ENCODE measurements at places on chromosomes 1 and 21.

- no peak for DNase-seq
- H3K36me3 ChIP-seq, result no peaks in the 10 kb centered on the region
- H3K4me3 ChIP-seq, result no peak overlapping the region
- peaks cover 15% of the 10 kb centered on the region for H3K4me1 ChIP-seq
Observed at GRCh38 chr1:117571496-117571895, 34.4 kb upstream of the TENT5C start.

DNA sequence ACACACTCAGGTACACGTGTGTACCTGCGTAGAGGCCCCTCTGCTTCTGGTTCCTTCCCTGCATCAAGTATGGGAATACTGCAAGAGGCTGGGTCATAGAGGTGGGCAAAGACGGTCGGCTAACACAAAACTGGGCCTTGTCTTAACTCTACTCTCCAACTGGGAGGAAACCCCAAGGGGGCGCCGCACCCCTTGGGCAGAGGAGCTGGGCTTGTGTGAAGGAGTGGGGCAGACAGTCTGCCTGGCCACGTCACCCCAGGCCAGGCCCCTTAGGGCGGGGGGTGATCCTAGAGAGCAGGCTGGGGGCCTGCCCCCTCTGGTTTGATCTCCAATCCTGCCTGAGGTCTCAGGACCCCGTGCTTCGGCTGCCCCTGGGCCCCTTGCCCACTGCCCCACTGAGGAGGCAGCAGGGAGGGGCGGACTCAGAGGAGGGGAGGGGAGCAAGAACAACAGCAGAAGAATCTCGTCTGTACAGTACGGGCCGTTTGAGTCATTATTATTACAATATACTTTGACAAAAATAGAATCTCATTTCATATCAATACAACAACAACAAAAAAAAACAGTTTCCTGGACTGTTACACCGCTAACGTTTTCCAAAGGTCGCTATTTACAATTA is 34.7 kb downstream of the MEF2D start:
- H3K36me3 ChIP-seq, result peaks cover 5% of the 10 kb centered on the region
- H3K4me3 ChIP-seq, result no peak overlapping the region
- no peak overlapping the region for H3K27ac ChIP-seq
- H3K4me1 ChIP-seq, result peaks cover 25% of the 10 kb centered on the region

DNA sequence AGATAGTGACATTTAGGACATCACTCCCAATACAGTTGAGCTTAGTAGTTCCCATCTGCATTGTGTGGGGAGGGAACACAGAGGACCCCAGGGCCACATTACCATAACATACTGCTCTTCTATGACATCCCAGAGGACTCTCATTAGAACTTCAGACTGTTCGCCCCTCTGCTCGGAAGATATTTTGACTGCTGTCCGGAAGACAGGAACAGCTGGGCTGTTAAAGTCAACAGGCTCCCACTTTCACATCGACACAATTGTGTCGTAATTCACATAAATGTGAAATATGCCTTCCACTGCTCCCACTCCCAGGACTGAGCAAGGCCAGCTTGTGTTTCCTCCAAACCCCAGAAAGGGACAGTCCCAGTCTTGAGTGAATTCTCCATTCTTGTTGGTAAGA is 158.4 kb downstream of the SEC16B start:
- H3K4me3 ChIP-seq, result no peak overlapping the region
- H3K4me1 ChIP-seq, result no peaks in the 10 kb centered on the region
- DNase-seq, result no peak

- peaks cover 8% of the 10 kb centered on the region for H3K27me3 ChIP-seq
- no peaks in the 10 kb centered on the region for H3K4me1 ChIP-seq
- H3K27ac ChIP-seq, result no peak overlapping the region
- no peak for DNase-seq
- no peak overlapping the region for H3K4me3 ChIP-seq
Observed at GRCh38 chr1:111253876-111254275, 26.4 kb downstream of the CHI3L2 start.

DNA sequence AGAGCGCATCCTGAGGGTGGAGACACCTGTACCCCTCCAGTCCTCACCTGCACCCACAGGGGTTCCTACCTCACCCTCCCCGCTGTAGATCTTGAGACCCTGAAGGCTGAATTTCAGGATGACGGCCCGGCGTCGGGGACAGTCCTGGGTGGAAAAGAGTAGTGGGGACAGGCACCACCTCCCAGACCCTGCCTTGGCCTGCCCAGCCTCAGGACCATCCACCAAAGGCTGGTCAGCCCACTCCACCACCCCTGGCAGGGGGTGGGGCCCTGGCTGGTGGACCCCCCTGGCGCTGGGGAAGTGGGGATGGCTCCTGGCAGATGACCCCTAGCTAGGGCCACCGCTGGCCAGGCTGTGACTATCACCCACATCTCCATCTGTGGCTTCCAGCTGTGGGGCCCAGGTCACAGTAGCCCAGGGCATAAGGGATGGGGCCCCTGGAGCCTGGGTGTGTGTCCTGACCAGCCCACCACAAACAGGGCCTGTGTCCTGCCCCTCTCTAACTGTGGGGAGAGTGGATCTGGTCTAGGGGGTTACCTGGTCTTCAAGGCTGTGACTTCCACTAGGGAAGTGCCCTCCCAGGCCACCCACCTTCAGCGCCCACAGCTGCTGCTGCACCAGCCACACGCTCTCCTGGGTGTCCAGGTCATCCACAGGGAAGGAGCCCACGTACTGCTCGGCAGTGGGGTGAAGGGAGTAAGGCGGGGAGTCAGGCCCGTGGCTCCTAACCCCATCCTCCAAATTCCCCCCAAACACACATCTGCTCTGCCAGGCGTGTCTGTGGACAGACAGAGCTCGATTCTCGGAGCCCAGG is 5.4 kb downstream of the SH2D5 start:
- no peak overlapping the region for H3K27ac ChIP-seq
- H3K27me3 ChIP-seq, result peaks cover 13% of the 10 kb centered on the region
- peaks cover 14% of the 10 kb centered on the region for H3K4me1 ChIP-seq
- no peak for DNase-seq
- no peaks in the 10 kb centered on the region for H3K36me3 ChIP-seq

GRCh38 chr1:113146242-113147072 is 73.5 kb downstream of the LRIG2 start:
- DNase-seq, result no peak
- peaks cover 3% of the 10 kb centered on the region for H3K27me3 ChIP-seq
- no peaks in the 10 kb centered on the region for H3K4me1 ChIP-seq
- H3K27ac ChIP-seq, result peak overlapping the region; percentile 35

- no peaks in the 10 kb centered on the region for H3K27me3 ChIP-seq
- H3K27ac ChIP-seq, result no peak overlapping the region
- peaks cover 17% of the 10 kb centered on the region for H3K4me1 ChIP-seq
- DNase-seq, result no peak
Observed at GRCh38 chr21:34833465-34833864, 164.7 kb downstream of the CLIC6 start.

DNA sequence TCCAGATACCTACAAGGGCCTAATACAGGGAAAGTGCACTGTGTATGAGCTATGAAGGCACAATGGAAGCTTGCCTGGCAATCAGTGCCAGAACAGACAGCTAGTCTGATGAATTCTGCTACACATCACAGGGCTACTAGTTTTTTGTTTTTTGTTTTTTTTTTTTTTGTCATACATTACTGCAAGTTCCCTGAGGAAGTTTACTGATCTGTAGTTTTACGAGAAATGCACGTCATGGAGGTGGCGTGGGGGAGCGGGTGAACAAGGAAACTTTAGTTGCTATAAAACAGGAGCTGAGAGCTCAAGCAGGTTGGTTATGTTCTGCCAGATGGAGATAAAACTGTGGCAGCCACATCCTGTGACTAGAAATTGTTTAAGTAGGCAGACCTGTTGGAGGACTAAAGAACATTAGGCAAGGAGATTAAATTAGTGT is 17.7 kb downstream of the PTPRC start:
- peak; percentile 56 for DNase-seq
- H3K27ac ChIP-seq, result peak overlapping the region; percentile 94
- no peaks in the 10 kb centered on the region for H3K36me3 ChIP-seq
- peak overlapping the region; percentile 85 for H3K4me3 ChIP-seq
- peaks cover 69% of the 10 kb centered on the region for H3K4me1 ChIP-seq

DNA sequence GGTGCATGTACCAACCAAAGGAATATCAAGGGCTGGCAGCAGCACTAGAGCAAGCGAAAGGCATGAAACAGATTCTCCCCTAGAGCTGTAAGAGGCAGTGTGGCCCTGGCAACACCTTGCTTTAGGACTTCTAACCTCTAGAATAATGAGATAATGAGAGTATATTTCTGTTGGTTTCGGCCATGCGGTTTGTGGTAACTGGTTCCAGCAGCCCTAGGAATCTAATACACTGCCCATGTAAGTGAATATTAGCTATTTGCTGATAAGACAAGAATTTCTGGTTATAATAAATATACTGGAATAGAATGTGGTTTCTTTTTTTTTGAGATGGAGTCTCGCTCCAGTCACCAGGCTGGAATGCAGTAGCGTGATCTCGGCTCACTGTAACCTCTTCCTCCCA is 199.4 kb downstream of the GABPA start:
- peak overlapping the region; percentile 69 for H3K27ac ChIP-seq
- peaks cover 4% of the 10 kb centered on the region for H3K4me1 ChIP-seq
- H3K27me3 ChIP-seq, result no peaks in the 10 kb centered on the region
